ENCODE measurements at places on chromosomes 12 and 14.

DNA sequence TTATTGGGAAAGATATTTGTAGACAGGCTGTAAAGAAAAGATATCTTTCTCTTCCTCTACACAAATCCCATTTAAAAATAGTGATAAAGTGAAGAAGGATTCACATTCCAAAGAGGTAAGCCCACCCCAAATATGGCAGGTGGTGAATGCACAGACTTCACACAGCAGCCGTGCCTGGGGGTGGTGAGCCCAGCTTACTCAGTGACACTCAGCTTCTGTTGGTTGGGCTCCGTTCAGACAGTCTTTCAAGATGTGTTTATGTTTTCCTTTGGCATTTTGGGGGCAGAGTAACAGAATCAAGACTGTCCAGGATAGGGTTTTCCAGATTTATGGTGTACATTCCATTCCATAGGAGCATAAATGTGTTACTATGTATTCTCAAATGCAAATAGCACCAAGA lies 4.1 kb upstream of the COL2A1 start:
- H3K36me3 ChIP-seq, result no peaks in the 10 kb centered on the region
- no peak overlapping the region for H3K27ac ChIP-seq
- no peak overlapping the region for H3K4me3 ChIP-seq
- peaks cover 38% of the 10 kb centered on the region for H3K27me3 ChIP-seq
- H3K4me1 ChIP-seq, result peaks cover 20% of the 10 kb centered on the region
- DNase-seq, result no peak

DNA sequence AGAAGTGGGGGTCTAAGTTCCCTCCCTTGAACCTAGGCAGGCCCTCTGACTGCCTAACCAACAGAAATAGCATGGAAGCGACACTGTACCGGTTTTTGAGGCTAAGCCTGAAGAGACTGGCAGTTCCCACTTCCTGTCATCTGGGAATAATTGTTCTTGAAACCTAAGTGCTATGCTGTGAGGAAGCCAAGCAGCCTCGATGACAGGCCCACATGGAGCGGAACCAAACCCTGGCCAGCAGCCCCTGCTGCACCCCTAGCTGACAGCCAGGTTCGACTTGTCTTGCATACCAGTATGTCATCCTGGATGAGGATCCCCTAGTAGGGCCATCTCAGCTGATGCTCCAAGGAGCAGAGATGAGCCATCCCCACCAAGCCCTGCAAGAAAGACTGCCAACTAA lies 6.4 kb upstream of the GPR68 start:
- H3K4me3 ChIP-seq, result no peak overlapping the region
- no peaks in the 10 kb centered on the region for H3K36me3 ChIP-seq
- H3K4me1 ChIP-seq, result peaks cover 82% of the 10 kb centered on the region
- no peaks in the 10 kb centered on the region for H3K27me3 ChIP-seq
- no peak for DNase-seq
- peak overlapping the region; percentile 66 for H3K27ac ChIP-seq

GRCh38 chr14:62943202-62943601 lies 102.1 kb downstream of the KCNH5 start:
- no peaks in the 10 kb centered on the region for H3K27me3 ChIP-seq
- no peaks in the 10 kb centered on the region for H3K4me1 ChIP-seq
- no peak overlapping the region for H3K4me3 ChIP-seq
- no peaks in the 10 kb centered on the region for H3K36me3 ChIP-seq

DNA sequence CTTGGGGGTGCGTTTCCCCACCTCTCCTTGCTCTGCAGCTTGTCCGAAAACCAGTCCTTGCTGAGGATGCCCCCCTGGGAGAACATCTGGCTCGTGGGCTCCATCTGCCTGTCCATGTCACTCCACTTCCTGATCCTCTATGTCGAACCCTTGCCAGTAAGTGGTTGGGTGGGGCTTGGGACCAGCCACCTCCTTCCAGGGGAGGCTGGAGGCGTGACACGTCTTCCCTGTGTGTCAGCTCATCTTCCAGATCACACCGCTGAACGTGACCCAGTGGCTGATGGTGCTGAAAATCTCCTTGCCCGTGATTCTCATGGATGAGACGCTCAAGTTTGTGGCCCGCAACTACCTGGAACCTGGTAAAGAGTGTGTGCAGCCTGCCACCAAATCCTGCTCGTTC lies 57.5 kb downstream of the ANAPC7 start:
- peaks cover 10% of the 10 kb centered on the region for H3K4me1 ChIP-seq
- H3K27me3 ChIP-seq, result no peaks in the 10 kb centered on the region
- no peak overlapping the region for H3K4me3 ChIP-seq
- H3K27ac ChIP-seq, result no peak overlapping the region
- DNase-seq, result no peak

- no peak overlapping the region for H3K27ac ChIP-seq
- DNase-seq, result no peak
- H3K4me3 ChIP-seq, result no peak overlapping the region
Measured at GRCh38 chr12:123767613-123768012, 5.5 kb downstream of the DNAH10 start.

GRCh38 chr12:110591451-110592051 lies 8.4 kb upstream of the PPTC7 start:
- H3K4me3 ChIP-seq, result no peak overlapping the region
- H3K27me3 ChIP-seq, result no peaks in the 10 kb centered on the region
- H3K27ac ChIP-seq, result peak overlapping the region; percentile 56
- no peaks in the 10 kb centered on the region for H3K36me3 ChIP-seq
- H3K4me1 ChIP-seq, result peaks cover 9% of the 10 kb centered on the region
- no peak for DNase-seq

DNA sequence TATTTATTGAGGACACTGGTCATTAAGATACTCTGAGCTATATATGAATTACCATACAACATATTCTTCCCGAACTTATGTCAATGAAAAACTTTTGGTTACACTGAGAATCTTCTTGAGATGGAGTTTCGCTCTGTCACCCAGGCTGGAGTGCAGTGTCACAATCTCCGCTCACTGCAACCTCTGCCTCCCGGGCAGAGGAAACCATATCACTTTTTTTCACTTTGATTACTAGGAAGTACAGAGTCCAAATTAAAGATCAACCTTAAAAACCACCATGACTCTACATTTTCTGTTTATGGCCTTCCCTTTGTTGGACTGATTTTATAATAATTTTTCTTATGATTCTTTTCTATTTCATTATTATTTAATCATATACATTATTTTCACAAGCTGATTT lies 336.5 kb downstream of the FSCB start:
- no peaks in the 10 kb centered on the region for H3K27me3 ChIP-seq
- H3K4me3 ChIP-seq, result no peak overlapping the region
- no peak overlapping the region for H3K27ac ChIP-seq
- H3K4me1 ChIP-seq, result no peaks in the 10 kb centered on the region

- H3K27me3 ChIP-seq, result no peaks in the 10 kb centered on the region
- no peak overlapping the region for H3K4me3 ChIP-seq
- no peaks in the 10 kb centered on the region for H3K36me3 ChIP-seq
- no peaks in the 10 kb centered on the region for H3K4me1 ChIP-seq
- DNase-seq, result no peak
Measured at GRCh38 chr12:93708952-93709351, 31.8 kb downstream of the CRADD start.

DNA sequence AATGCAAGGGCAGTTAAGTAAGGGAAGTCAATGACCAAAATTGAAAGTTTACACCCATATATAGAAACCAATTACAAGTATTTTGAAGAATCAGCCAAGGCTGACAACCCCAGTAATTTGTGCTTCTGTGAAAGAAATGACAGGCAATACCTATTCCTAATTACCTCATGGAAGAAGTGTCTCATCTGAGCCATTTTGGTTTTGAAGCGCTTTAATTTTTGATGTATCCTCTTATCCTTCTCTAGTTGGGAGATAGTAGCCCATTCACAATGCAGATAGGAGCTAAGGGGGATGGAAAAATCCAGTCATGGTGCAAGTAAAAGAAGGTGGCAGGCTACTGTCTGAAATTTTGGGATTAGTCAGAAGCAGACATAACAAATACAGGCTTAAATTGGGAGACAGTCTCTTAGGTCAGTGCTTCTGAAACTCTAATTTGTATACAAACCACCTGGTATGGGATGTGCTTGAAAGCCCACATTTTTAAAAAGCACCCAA lies 30.4 kb upstream of the SUPT16H start:
- no peaks in the 10 kb centered on the region for H3K4me1 ChIP-seq
- no peak for DNase-seq
- H3K36me3 ChIP-seq, result peaks cover 71% of the 10 kb centered on the region
- no peak overlapping the region for H3K27ac ChIP-seq
- H3K4me3 ChIP-seq, result no peak overlapping the region

DNA sequence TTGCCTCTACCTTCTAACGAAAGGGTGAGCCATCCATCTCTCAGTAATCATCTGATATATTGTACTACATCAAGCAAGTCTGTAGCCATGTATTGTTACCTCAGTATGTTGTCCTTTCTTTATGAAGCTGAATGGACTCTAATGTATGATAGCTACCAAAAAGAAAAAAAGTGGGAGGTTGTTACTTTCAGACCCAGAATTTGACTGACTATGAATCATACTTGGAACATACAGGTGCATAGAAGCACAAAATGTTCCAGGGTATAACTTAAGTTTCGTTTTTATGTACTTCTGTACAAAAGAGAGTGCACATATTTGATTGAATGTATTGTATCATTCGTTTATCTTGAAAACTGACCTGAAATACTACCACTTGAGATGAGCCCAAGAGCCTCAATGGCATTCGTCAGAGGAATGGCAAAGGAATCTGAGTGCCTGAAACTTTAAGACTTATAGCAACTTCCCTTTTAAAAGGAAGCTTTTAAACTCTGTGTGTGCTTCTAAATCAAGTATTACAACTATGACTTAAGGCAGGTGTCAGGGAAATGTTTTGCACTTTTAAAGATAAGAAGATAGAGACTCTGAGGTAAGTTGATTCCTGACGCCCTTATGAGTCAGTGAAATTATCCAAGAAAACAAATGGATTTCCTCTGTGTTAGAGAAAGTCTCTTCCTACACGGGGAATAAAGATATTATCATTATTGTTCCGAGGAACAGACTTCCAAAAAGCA lies 951.5 kb downstream of the GALC start:
- H3K36me3 ChIP-seq, result no peaks in the 10 kb centered on the region
- H3K27me3 ChIP-seq, result no peaks in the 10 kb centered on the region
- H3K27ac ChIP-seq, result no peak overlapping the region
- no peak for DNase-seq
- no peaks in the 10 kb centered on the region for H3K4me1 ChIP-seq

Data from effector memory CD4-positive, alpha-beta T cell (primary cell).